ENCODE measurements at places on chromosomes 5 and 9.

GRCh38 chr9:16683326-16683725 is 187.1 kb downstream of the BNC2 start:
- DNase-seq: no peak

DNA sequence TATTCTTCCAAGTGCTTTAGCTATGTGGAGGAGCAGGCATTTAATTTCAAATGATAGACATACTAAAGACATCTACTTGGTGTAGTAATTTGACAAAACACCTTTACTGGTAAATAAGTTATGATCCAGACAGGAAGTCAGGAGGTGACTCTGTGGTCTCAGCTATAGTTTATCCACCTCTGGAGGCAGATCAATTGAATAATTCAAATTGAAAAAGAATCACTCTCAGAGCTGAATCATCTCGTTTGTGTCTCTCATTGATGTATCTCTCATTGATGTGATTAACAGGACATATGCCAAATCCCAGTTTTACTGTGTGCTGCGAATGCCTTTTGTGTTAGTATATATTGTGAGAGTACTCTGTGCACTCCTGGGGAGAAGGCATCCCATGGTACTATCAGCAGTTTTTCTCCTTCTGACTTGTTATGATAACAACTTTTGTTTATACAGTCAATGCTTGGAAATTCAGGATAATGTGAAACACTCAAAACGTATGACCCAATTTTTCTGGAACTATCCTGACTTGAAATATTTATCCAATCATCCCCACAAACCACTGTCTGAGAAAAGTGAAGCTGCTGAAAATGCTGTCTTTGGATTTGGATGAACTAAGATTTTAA is 48.5 kb upstream of the DAB2 start:
- no peak for DNase-seq

DNA sequence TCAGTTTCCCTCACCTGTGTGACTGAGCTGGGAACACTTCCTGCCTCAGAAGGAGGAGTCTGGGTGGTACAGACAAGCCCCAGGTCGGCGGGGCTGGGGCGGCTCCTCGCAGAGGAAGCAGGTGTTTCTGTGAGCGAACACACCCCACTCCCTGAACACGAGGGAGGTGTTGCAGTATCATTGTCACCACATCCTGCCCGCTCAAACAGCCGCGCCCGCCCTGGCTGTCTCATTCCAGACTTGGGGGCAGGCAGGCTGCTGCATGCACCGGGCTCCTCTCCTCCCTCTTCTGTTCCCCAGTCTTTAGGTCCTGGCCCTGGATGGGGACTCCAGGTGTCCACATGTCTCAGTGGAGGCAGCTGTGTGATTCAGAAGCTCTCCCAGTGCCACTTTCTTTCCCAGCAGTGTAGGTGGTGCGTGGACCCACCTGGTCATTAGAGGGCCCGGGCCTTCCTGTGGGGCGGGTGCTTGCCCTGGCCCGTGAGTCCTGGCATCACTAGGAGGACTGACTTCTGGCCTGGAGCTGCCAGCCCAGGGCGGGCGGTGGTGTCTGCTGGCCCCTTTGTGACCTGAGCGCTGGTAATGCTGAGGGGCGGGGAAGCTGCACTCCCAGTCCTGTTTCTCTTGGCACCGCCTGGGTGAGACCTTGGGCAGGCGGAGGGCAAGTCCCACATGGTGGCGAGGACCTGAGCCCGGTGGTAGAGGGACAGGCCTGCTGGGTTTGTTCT is 18.3 kb upstream of the PHYHD1 start:
- DNase-seq: peak; percentile 75

DNA sequence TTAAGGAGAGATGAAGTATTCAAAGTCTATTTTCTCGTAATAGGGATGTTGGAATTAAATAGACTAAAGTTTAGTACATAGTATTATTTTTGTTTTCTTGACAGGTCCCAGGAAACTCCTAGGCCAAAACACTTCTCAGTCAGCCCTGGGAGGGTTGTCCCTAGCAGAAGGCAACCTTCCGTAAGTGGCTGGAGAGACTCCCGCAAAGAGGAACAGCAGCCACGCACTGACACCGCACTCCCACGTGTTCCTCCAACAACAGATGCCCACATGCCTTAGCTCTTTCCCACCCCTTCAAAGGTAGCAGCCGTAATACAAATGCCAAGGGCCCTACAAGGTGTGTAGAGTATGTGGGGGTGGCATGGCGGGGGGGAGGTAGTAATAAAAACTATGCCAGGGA is 28.4 kb downstream of the PCDHGC5 start:
- DNase-seq: no peak

- DNase-seq: no peak
Measured at GRCh38 chr9:134660407-134660806, 18.8 kb downstream of the COL5A1 start.

DNA sequence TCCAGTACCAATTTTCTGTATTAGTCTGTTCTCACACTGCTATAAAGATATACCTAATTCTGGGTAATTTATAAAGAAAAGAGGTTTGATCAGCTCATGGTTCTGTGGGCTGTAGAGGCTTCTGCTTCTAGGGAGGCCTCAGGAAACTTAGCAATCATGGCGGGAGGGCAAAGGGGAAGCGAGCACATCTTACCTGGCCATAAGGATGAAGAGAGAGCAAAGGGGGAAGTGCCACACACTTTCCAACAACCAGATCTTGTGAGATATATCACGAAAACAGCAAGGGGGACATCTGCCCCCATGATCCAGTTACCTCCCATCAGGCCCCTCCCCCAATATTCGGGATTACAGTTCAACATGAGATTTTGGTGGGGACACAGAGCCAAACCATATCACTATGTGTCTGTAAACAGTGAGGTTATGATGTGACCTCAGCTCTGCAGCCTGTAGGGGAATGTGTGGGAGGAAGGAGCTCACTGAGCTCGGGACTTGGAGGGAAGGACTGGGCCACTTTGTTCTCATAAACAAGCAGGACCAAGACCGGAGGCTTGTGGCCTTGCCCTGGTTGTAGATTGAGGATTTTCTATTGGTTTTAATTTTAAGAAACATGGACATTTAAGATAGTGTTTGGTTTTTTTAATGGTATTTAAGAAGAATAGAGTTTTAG is 85.2 kb downstream of the EHMT1 start:
- no peak for DNase-seq

DNA sequence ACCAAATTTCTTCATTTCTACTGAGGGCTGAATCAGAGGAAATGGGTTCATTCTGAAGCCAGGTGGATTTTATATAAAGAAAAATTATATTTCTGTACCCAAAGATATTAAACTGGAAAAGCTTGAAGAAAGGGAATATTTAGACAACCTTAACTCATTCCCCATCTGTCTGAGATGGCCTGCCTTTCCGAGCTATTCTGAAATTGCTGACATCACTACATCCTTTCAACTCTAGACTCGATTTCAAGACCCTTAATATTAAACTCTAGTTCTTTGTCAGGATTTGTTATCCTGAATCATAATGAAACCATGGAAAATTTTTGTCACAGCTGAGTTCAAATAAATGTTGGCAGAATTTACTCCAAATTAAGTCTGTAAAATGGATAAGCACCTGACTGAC is 818.5 kb upstream of the SEMA6A start:
- no peak for DNase-seq

GRCh38 chr5:74630453-74631066 is 10.0 kb downstream of the ENC1 start:
- DNase-seq: no peak

DNA sequence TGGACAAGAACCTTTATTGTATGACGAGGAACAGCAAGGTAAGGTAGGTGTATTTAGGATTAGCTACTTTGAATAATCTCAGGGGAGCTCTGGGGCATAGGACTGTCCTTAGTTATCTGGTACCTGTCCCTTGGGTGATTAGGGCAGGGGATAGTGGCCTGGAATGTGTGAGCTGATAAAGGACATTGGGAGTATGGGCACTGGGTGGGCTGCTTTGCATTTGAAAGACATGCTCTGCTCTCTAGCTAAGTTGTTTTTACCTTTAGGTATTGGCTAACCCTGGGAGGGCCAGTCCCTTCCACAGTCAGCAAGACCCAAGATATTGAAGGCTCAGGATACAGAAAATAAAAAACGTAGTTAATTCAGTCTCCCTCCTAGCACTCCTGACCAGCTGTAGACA is 282.8 kb upstream of the C9orf72 start:
- no peak for DNase-seq

GRCh38 chr5:149434162-149435014 is 55.3 kb upstream of the IL17B start:
- DNase-seq: peak; percentile 10

DNA sequence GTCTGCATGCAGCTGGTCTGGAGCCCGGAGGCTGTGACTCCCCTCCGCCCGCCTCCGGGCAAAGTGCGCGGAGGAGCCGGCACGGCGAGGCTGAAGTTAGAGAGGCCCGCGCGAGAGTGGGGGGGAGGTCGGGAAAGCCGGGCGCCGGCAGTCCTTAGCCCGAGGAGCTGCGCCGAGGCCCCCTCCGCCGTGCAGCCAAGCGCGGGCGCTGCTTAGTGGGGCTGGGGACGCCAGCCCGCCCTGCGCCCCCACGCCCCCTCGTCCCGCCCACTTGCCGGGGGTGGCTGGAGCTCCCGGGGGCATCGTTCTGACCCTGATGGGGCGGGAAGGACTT is 403 bp downstream of the NINJ1 start:
- peak; percentile 43 for DNase-seq

- no peak for DNase-seq
Measured at GRCh38 chr9:114488398-114489129, 16.7 kb downstream of the WHRN start.

DNA sequence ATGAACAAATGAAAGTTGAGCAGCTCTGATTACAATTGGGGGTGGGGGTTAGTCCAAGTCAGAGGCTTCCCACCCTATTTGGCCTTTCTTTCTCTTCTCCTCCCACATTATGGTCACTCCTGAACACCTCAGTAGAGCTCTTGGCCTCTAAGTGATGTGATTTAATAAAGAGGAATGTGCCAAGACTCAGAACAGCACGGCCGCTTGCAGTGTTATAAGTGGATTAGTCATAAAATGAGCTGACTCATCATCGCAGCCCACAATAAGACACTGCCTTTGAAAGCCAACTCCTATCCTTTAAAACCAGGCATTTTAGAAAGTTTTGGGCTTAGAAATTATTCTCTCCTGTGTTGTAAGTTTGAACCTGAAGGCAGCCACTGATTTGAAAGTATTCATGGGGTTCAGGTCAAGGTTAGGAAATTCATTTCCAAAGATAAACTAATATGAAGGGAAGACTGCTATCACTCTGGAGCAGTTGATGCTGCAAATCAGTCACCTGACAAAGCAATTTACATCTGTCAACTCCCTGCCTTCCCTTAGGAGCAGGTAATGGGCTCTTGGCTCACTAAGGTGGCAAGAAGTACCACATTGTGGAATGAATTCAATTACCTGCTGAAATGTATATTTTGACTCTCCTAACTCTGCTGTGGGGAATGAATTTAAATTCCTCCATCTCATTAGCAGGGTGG is 283.6 kb upstream of the NMUR2 start:
- DNase-seq: no peak

DNA sequence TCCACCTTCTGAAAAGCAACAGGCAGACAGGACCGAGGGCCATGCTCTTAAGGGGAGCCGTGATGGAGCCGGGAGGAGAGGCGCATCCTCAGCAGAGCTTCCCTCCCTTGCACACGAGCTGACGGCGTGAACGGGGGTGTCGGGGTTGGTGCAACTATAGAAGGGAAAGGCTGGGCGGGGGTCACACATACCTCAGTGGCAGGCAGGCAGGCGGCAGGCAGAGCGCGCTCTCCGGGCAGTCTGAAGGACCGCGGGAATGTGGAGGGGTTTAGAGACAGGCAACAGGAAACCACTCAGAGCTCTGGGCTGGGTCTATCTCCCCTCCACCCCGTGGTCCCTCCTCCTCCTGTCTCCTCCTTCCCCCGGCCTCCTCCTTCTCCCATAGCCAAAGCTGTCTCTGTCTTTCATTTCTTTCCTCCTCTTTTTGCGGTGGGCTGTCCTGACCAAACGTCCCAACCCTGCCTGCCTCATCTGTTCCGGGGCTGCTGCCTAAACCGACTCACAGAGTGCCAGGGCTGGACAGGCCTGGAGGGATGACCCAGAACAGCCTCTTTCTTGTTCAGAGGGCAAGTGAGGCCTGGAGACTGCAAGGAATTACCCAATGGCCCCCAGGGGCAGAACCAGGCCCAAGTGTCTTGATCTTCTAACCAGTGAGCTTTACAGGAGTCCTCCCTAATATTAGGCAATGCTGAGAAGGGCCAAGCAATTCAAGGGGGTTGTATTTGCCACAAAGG is at the start of gene SPARC:
SPARC (minus strand) TSS at position 242 of the 734 bp plus-strand sequence. CDS start 10,727 bp downstream, outside the sequence.
- no peak for DNase-seq

DNA sequence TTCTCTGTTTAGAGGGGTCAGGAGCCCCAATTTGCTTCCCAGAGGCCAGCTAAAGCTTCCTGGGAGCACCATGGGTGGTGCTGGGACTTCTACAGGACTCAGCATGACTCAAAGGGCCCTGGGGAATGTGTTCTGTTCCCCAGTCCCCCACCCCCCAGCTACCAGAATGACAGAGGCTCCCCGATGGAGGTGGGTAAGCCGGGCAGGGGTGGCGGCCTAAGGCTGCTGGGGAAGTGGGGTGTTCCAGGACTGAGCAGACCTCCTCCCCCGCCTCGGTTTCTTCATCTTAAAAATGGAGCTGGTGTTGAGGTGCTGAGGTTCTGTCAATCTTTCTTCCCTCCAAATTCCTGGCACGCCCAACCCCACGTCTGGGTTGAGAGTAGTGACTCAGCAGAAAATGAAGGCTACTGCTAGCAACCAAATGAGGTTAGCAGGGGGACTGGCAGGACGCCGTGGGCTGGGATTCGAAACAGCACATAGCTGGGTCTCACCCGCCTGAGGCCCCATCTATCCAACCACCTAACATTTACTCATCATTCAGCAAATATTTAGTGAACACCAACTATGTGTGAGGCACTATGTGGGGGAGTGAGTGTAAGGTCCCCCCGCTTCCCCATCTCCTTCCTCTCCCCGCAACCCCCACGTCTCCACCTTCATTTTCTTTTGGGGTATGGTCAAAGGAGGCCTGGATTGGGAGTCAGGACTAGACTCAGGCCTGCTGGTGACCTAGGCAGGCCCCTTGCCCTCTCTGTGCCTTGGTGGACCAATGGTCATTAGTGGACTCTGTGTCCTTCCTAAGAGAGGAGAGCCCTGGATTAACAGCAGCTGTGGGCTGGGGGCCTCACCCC is 50.2 kb downstream of the C9orf50 start:
- DNase-seq: no peak

- DNase-seq: no peak
Measured at GRCh38 chr5:14121552-14121951, 21.6 kb upstream of the TRIO start.

- DNase-seq: no peak
Measured at GRCh38 chr5:118956727-118957126, 31.6 kb downstream of the DTWD2 start.

- DNase-seq: no peak
Measured at GRCh38 chr5:66877843-66878242, 281.6 kb downstream of the MAST4 start.

All from activated CD8-positive, alpha-beta memory T cell treated with anti-CD3 and anti-CD28 coated beads for 48 hours (primary cell).